ENCODE measurements at places on chromosomes 7 and 10.

DNA sequence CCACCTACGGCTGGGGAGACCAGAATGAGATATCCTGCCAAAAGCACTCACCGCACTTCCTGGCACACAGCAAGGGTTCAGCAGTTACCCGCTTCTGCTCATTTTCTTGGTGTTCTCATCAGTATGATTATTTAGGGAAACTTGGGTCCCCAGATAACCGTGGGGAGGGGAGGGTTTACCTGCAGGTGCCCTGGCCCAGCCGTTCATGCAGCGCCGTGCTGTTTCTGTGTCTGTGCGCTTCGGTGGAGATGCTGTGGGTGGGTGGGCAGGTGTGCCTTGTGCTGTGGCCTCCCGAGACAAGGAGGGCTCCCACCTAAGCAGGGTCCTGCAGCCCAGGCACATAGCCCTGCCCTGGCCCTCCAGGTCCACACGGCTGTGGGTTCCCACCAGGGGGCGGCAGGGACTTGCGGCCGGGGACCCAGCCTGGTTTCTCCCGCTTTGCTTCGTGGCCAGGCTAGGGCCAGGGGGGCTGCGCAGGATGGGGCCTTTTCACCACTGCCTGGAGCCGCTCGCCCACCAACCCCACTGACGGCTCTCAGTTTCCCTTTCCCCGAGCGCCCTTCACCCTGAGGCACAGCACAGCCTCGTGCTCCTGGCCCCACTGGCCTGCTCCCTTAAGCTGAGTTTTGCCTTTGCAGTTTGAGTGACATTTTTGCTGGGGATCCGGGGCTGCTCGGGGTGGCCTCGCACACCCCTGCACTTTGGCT is 78.5 kb downstream of the LHPP start:
- DNase-seq, result peak; percentile 60

GRCh38 chr10:8079126-8079525 is 24.6 kb downstream of the GATA3 start:
- DNase-seq, result no peak

DNA sequence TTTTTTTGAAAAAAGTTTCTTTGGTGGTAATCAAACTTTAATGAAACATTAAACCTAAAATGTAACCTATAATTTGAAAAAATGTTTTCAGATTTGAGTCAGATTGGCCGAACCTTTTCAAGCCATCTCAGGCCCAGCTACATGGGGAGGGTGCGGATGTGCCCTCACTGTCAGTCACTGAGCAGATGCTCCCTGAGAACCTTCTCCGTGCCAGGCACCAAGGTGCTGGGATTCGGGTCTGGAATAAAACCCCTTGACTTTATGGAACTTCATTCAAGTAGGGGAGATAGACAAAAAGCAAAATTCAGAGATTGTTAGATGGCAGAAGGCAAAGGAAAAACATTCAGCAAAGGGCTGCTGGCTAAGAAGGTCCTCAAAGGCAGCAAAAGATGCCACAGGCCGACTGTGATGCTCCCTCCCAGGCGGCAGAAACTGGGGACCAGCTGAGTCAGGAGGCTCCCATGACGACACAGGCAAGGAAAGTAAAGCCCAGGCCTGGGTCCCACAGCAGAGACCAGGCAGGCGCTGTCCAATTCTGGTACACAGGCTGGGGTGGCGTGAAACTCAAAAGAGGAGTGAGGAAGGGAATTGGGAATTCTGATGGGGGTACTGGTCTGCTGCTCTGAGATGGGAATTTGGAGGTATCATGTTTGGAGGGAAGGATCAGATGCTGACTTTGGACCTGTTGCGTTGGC is 82.2 kb upstream of the DDC start:
- no peak for DNase-seq

DNA sequence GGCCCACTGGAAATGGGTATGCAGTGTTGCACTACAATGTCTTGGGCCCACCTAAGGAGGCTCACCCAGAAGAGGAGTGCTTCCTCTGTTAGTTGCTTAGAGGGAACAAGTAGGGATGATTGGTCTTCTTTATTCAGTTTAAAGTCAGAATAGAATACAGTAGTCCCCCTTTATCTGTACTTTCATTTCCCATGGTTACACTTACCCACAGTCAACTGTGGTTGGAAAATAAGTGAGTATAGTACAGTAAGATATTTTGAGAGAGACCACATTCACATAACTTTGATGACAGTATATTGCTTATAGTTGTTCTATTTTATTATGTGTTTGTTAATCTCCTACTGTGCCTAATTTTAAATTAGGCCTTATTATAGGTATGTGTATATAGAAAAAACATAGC is 151.4 kb downstream of the COL28A1 start:
- DNase-seq, result no peak

DNA sequence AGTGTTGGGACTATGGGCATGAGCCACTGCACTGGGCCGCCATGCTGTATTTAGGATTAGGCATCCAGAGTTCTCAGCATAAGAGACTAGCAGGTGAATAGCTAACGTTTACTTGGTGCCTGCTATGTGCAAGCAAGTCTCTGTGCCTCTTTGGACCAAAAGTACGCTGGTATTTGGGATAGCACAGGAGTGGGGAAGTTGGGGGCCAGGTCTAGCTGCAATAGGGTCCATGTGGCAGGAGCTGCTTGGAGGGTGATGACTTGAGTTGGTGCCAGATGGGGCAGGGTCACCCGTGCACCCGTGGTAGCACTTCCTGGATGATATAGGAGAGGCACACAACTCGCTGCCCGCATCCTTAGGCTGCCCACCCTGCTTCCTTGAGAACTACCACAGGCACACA is 22.4 kb downstream of the NACAD start:
- no peak for DNase-seq

GRCh38 chr10:102408728-102409603 is 9.6 kb downstream of the PSD start:
- peak; percentile 83 for DNase-seq

- no peak for DNase-seq
Measured at GRCh38 chr7:40726559-40726958, 591.8 kb downstream of the SUGCT start.

DNA sequence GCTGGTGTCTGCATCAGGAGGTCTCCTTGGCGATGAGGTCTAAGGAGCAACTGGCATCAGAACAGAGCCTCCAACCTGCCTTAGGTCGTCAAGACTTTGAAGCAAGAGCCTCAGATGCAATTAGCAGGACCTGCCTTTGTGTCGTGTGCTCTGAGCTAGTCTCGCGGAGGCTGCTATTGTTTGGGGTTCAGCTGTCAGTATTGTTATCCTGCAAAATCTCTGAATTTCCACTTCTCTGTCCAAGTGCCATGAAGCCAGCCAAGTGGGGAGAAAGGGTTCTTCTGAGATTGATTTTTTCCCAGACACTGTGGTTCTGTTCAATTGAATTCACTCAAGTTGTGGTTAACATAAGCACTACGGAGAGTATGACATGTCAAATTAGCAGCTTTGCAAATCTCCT is 78.7 kb downstream of the ADARB2 start:
- no peak for DNase-seq

Measured in stimulated activated CD4-positive, alpha-beta T cell treated with anti-CD3 and anti-CD28 coated beads, Interleukin-2, amount 100 ng/mL, for 4 hours (primary cell).